ENCODE measurements at places on chromosomes 5 and 9.

DNA sequence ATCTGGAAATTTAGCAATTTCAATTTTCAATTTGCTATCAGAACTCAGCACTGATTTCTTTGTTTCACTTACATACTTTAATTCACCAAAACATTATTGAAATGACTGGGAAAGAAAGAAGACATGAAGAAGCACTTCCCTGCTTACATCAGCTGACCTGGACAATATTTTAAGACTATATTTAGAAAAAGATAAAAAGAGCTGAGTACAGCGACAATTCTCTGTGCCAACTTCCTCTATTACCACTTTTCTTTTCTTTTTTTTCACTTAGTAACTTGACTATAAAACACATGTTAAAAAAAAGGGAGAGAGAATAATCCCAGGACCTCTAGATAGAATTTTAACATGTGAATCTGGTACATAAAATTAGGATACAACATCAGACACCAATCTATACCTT is 35.6 kb downstream of the MEF2C start:
- DNase-seq = no peak

GRCh38 chr5:32329395-32329834 is 16.7 kb upstream of the MTMR12 start:
- peak; percentile 51 for DNase-seq

- no peak for DNase-seq
Observed at GRCh38 chr9:88230612-88231011, 92.3 kb upstream of the SPATA31C2 start.

- no peak for DNase-seq
Observed at GRCh38 chr5:14472986-14473567, 108.5 kb upstream of the OTULINL start.

DNA sequence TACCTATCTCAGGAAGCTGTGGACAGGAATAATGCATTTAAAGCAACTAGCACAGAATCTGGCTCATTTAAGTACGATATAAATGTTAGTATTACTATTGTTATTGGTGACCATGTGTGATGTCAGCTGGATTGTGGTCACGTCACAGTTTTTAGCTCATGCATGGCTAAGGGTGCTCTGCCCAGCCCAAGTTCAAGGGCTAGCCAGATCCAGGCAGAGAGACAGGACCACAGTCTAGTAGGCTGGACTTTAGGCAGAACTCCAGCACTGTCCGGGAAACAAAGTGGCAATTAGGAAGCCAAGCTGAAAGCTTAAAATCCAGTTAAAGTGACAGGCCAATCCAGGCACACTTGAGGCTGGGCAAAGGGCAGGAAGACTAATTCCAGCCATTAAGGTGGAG is 273.6 kb downstream of the ADAMTSL1 start:
- no peak for DNase-seq

DNA sequence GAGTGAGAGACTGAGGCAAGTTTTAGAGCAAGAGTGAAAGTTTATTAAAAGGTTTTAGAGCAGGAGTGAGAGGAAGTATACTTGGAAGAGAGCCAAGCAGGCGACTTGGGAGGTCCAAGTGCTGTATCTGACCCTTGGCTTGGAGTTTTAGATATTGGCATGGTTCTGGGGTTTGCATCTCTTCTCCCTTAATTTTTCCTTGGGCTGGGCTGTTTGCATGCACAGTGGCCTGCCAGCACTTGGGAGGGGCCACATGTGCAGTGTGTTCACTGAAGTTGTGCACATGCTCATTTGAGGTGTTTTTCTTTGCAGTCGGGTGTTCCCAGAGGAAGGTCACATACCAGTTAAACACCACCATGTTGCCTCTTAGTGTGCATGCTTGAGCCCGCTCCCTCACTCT is 464.1 kb downstream of the DMRT2 start:
- no peak for DNase-seq

GRCh38 chr9:101467690-101468089 is 32.1 kb upstream of the ALDOB start:
- DNase-seq = no peak

DNA sequence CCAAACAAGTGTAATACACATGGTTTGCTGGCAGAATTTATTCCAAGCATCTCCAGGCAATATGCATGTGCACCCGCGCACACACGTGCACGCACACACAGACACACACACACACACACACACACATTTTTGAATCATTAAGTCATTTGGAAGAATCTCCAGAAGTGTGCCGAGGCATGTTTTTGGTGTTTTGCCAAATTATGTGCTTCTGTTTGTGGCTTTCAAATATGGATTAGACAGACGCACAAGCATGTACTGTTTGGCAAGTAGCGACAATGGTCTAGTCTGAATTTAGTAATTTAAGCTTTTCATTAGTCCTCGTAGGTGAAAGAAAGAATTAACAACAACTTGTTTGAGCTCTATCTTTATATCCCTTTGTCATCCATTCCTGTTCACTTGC is 36.7 kb downstream of the NFIB start:
- DNase-seq = no peak

GRCh38 chr5:120697147-120697546 is 233.0 kb downstream of the PRR16 start:
- DNase-seq = no peak

- DNase-seq = no peak
Observed at GRCh38 chr5:91135475-91136248, 247.5 kb downstream of the ARRDC3 start.

Data from CD8-positive, alpha-beta T cell (primary cell).